Fibroblast of lung (primary cell): ENCODE measurements at places on chromosomes 3 and 15. TPM values are rescaled to one million over a fixed set of nuclear protein-coding genes. Genes with fewer than 3 reads are reported as not detected.

Gene GABRR3
- not detected in 2 replicates for total RNA-seq

Gene WWTR1
- 13.7 and 14.1 TPM in 2 replicates for total RNA-seq

Gene CHST13
- total RNA-seq = under 0.01 TPM in 2 replicates

Gene SMCO1
- total RNA-seq = not detected in 2 replicates

Gene CD86
- total RNA-seq = not detected in 2 replicates

Gene SUMF1
- 50.0 and 54.2 TPM in 2 replicates for total RNA-seq

Gene FBXW12
- total RNA-seq = not detected in 2 replicates

Gene FETUB
- not detected in 2 replicates for total RNA-seq

Gene CLDN16
- total RNA-seq = under 0.01 and 0.33 TPM in 2 replicates

Gene ROBO1
- total RNA-seq = 58.8 and 104 TPM in 2 replicates

Gene NOX5
- total RNA-seq = under 0.01 and 0.33 TPM in 2 replicates

GRCh38 chr3:119536757-119537156 is 22.7 kb downstream of the CD80 start:
- no peaks in the 10 kb centered on the region for H3K27me3 ChIP-seq
- no peaks in the 10 kb centered on the region for H3K4me1 ChIP-seq
- no peak overlapping the region for H3K4me3 ChIP-seq
- no peak for DNase-seq
- no peak overlapping the region for H3K27ac ChIP-seq

- peaks cover 9% of the 10 kb centered on the region for H3K36me3 ChIP-seq
- no peak overlapping the region for H3K4me3 ChIP-seq
- H3K27me3 ChIP-seq = no peaks in the 10 kb centered on the region
These were observed 24.1 kb downstream of the TSPAN3 start for GRCh38 chr15:77046704-77047412.

DNA sequence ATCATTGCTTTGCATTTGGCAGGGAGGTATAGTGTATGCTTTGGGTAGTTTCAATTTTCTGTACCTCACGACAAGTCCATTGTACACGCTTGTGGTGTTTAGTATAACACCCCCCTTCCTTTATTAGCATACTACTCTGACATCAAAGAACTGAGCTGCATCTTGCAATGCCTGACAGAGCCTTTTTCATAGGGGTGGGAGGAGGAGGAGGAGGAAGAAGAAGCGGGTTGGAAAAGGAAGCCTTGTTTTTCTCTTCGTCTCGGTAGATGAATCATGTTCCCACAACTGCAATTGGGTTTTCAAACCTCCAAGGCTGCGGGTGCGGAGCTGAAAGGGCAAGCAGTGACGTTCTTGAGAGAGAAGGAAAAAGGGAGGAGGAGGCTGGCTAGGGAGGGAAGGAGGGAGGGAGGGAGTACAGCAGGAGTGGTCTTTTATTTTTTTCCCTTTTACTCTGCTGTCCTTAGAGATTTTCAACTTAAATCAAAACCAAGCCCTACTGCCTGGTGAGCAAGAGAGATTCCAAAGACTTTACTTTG is 175.7 kb downstream of the KLHL25 start:
- no peaks in the 10 kb centered on the region for H3K36me3 ChIP-seq
- peak; percentile 98 for DNase-seq
- peaks cover 36% of the 10 kb centered on the region for H3K4me1 ChIP-seq
- H3K4me3 ChIP-seq = peak overlapping the region; percentile 68
- H3K27me3 ChIP-seq = no peaks in the 10 kb centered on the region

DNA sequence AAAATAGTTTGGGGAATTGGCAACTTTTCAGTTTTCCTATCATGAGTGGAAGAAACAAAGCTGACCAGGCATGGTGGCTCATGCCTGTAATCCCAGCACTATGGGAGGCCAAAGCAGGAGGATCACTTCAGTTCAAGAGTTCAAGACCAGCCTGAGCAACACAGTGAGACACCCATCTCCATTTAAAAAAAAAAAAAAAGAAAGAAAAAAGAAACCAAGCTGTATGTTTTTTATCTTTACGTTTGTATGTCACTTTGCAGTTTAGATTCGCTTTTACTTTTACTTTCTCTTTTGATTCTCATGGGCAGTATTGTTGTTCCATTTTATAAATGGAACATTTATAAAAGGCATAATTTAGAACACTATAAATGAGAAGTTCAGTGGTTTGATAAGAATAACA is 31.2 kb upstream of the TNIK start:
- no peak overlapping the region for H3K27ac ChIP-seq
- H3K36me3 ChIP-seq = no peaks in the 10 kb centered on the region
- no peaks in the 10 kb centered on the region for H3K27me3 ChIP-seq
- peak; percentile 14 for DNase-seq
- H3K4me3 ChIP-seq = peak overlapping the region; percentile 35
- H3K4me1 ChIP-seq = no peaks in the 10 kb centered on the region

DNA sequence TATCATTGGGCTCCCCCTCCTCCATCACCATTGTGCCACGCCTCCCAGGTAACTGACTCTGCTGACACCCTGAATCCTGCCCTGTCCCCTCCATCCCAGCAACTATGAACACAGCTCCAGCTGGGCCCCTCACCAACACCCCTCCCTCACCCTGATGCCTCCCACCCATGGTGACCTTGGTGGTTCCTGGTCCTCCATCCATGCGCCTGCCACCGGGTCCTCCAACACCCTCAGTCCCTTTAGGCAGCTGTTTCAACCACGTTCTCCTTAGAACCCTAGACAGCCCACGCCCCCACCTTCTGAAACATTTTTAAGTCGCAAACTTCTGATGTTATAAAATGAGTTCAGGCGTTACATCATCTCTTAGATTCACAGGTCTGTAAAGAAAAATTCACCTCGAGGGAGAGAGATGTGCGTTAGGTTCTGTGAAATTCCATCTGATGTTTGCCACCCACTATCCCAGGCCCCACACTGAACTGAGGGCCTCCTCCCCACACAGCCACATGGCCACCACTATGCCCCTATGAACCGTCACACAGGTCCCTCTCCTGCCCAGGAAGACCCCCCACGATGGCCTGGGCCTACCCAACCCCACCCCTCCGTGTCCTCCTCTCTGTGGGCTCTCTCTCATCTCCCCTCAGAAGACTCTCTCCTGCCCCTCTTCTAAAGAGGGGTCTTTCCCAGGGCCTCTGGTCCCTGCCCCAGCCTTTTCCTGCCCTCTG is 29.8 kb downstream of the PCSK6 start:
- H3K36me3 ChIP-seq = no peaks in the 10 kb centered on the region
- no peak overlapping the region for H3K27ac ChIP-seq
- no peak for DNase-seq
- no peak overlapping the region for H3K4me3 ChIP-seq

GRCh38 chr15:67116742-67117141 is 51.3 kb downstream of the SMAD3 start:
- H3K4me3 ChIP-seq = no peak overlapping the region
- H3K36me3 ChIP-seq = peaks cover 20% of the 10 kb centered on the region
- H3K4me1 ChIP-seq = peaks cover 77% of the 10 kb centered on the region
- no peaks in the 10 kb centered on the region for H3K27me3 ChIP-seq
- peak overlapping the region; percentile 81 for H3K27ac ChIP-seq
- DNase-seq = no peak

- H3K4me3 ChIP-seq = no peak overlapping the region
- DNase-seq = no peak
- peaks cover 4% of the 10 kb centered on the region for H3K4me1 ChIP-seq
These were observed 15.8 kb upstream of the NFKBIZ start for GRCh38 chr3:101833446-101833974.

DNA sequence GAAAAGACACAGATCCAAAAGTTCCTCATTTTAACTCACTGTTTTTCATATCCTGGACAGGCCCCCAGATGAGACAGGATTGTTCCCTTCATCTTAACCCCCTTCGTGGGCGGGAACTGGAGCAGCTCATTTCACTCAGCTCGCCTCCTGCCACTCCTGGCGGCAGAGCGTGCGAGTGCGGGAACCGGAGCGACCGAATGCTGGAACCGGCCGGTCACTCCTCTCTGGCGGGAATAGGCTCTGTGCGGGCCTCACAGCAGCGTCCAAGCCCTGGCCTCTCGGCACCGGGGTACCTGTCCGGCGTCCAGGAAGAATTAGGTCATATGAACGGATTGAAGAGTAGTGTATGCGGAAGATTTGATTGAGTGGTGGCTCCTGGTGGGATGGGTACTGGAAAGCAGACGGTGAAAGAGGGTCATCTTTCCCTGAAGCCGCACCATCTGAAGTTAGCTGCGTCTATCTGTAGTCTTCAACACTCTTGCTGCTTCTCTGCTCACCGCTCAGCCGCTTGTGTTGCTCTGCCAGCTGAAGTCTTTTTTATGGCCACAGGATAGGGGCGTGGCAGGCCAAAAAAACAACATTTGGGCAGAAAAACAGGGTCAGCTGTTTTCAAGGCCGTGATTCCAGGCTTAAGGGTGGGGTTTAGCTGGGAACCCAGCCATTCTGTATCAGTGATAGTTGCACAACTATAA is 42.3 kb upstream of the FXR1 start:
- peak overlapping the region; percentile 43 for H3K4me3 ChIP-seq
- no peak overlapping the region for H3K27ac ChIP-seq
- no peaks in the 10 kb centered on the region for H3K4me1 ChIP-seq
- no peaks in the 10 kb centered on the region for H3K36me3 ChIP-seq

DNA sequence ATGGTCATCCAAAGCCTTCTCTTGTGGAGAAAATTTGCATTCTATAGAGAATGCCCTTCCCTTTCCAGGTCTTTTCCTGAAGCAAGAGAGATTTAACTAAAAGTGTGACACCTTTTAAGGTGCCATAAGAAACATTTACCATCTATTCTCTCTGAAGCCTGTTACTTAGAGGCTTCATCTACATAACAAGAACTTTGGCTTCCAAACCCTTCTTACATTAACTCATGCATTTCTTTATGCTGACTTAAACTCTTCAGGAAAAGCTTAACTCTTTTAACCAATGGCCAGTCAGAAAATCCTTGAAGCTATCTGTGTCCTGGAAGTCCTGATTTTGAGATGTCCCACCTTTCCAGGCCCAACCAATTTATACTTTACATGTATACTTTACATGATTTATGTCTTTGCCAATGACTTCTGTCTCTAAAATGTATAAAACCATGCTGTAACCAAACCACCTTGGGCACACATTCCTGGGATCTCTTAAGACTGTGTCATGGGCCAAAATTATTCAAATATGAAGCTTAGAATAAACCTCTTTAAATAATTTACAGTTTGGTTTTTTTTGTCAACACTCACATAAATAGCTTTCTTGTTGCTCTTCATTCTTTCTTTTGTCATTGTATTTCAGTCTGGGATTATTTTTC is 472.6 kb upstream of the NECTIN3 start:
- peak; percentile 73 for DNase-seq
- H3K27ac ChIP-seq = no peak overlapping the region
- no peaks in the 10 kb centered on the region for H3K36me3 ChIP-seq
- H3K4me1 ChIP-seq = no peaks in the 10 kb centered on the region
- H3K4me3 ChIP-seq = no peak overlapping the region

- DNase-seq = no peak
- no peaks in the 10 kb centered on the region for H3K4me1 ChIP-seq
- H3K27me3 ChIP-seq = peaks cover 30% of the 10 kb centered on the region
These were observed 18.4 kb downstream of the SPATA12 start for GRCh38 chr3:57078635-57079473.

GRCh38 chr3:155411500-155412223 is 118.2 kb upstream of the STRIT1 start:
- H3K4me3 ChIP-seq = no peak overlapping the region
- H3K27me3 ChIP-seq = no peaks in the 10 kb centered on the region
- H3K4me1 ChIP-seq = peaks cover 6% of the 10 kb centered on the region
- no peak overlapping the region for H3K27ac ChIP-seq

GRCh38 chr3:88003115-88003755 is 55.6 kb downstream of the CGGBP1 start:
- no peaks in the 10 kb centered on the region for H3K27me3 ChIP-seq
- H3K36me3 ChIP-seq = no peaks in the 10 kb centered on the region
- H3K4me1 ChIP-seq = no peaks in the 10 kb centered on the region
- no peak overlapping the region for H3K4me3 ChIP-seq
- no peak overlapping the region for H3K27ac ChIP-seq
- peak; percentile 28 for DNase-seq

- no peak for DNase-seq
- H3K27me3 ChIP-seq = no peaks in the 10 kb centered on the region
- H3K36me3 ChIP-seq = no peaks in the 10 kb centered on the region
- peaks cover 2% of the 10 kb centered on the region for H3K4me1 ChIP-seq
- no peak overlapping the region for H3K4me3 ChIP-seq
These were observed 193.5 kb upstream of the ZBTB20 start for GRCh38 chr3:115340586-115340985.

DNA sequence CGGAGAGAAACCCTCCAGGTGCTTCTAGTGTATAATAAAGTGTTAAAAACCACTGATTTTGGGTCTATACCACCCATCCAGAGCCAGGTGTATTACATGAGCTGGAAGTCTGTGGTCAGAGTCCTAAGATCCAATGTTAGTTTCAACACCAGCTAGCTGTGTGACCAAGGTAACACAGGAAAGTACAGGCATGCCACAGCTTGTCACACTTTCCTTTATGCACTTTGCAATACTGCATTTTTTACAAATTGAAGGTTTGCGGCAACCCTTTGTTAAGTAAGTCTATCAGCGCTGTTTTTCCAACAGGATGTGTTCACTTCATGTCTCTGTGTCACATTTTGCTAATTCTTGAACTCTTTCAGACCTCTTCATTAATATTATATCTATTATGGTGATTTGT is 201.3 kb upstream of the PRICKLE2 start:
- H3K27ac ChIP-seq = no peak overlapping the region
- H3K27me3 ChIP-seq = no peaks in the 10 kb centered on the region
- H3K4me1 ChIP-seq = no peaks in the 10 kb centered on the region
- H3K36me3 ChIP-seq = no peaks in the 10 kb centered on the region

DNA sequence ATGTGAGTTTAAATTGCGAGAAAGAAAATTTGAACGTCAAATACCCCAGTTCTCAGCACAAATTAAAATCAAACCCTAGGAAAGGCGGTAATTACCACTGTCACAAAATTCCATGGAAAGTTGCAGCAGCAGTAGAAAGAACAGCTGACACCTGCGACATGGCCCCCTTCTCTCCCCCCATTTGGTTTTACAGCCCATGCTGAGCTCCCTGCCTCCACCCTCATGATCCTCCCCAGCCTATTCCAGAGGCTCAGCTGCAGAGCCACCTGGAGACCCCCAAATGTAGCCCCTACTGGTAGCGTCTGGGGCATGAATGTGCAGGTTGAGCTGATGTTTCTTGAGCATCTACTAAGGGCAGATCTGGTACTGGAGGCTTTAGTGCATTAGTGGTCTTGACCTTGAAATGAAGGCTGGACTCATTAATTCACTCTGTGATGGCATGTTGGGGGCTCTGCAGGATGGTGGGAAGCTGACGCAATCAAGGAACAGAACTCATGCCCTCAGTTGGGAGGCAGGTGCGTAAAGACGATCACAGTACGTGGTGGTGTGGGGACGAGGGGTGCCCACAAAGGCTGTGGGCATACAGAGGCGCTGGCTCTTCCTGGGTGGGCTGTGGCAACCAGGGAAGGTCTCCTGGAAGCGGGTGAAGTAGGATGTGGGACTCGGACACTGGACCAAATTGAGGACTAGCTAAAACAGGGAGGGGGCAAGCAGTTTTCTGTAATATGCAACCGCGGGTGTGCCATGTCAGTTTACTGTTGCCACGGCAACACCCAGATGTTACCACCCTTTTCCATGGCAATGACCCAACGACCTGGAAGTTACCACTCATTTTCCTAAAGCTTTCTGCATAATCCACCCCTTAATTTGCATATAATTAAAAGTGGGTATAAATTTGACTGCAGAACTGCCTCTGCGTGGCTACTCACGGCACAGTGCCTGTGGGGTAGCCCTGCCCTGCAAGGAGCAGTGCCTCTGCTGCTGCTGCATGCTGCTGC is 39.8 kb downstream of the PRKCD start:
- no peaks in the 10 kb centered on the region for H3K27me3 ChIP-seq
- no peaks in the 10 kb centered on the region for H3K36me3 ChIP-seq
- no peak overlapping the region for H3K4me3 ChIP-seq
- no peak overlapping the region for H3K27ac ChIP-seq
- no peak for DNase-seq
- no peaks in the 10 kb centered on the region for H3K4me1 ChIP-seq

- H3K4me3 ChIP-seq = no peak overlapping the region
- H3K27me3 ChIP-seq = no peaks in the 10 kb centered on the region
- peaks cover 12% of the 10 kb centered on the region for H3K4me1 ChIP-seq
These were observed 256.5 kb upstream of the NECTIN3 start for GRCh38 chr3:110815008-110815583.
